SK-MEL-5 (cell line): ENCODE measurements at places on chromosomes 1 and 21. TPM values are rescaled to one million over a fixed set of nuclear protein-coding genes. Genes with fewer than 3 reads are reported as not detected.

Gene LCE1C
- not detected in 2 replicates for total RNA-seq

GRCh38 chr1:33442141-33442540, 11.2 kb upstream of the PHC2 start:
- no peak for DNase-seq

GRCh38 chr1:186189156-186189555, 185.9 kb downstream of the TPR start:
- no peak for DNase-seq

Gene PCSK9
- total RNA-seq, result 0.11 and 0.26 TPM in 2 replicates

DNA sequence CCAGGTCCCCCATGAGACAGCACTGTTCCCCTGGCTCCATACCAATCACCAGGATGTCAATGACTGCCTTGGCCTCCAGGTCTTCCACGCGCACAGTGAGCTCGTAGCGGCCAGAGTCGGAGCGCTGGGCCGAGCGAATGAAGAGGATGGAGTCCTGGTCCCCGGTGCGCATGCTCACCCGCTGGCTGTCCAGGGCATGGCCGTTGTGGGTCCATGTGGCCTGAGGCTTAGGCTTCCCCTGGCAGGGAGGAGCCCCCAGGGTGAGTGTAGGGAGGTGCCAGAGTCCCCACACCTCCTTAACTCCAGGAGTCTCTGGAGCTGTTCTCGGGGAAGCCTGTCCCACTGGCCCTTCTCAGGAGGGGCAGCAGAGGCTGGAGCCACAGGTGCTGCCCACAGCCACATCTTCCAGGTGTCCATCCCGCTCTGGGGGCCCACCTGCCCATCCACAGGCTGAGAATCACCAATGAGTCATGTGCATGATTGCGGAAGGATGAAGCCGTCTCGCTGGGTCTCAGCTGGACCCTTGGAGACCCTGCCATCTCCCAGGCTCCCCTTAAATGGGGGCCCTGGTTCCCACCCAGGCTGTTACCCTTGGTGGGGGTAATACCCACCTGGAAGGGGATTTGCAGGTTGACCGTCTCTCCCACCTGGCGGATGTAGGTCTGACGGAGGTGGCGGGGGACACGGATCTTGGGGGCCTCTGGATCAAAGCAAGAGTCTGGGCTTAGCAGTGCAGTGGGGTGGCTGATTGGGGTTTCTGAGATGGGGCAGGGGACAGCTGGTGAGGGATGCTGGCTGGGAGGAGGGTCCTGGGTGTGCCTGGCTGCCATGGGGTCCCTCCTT, 4.1 kb downstream of the MYBPH start:
- DNase-seq, result no peak

DNA sequence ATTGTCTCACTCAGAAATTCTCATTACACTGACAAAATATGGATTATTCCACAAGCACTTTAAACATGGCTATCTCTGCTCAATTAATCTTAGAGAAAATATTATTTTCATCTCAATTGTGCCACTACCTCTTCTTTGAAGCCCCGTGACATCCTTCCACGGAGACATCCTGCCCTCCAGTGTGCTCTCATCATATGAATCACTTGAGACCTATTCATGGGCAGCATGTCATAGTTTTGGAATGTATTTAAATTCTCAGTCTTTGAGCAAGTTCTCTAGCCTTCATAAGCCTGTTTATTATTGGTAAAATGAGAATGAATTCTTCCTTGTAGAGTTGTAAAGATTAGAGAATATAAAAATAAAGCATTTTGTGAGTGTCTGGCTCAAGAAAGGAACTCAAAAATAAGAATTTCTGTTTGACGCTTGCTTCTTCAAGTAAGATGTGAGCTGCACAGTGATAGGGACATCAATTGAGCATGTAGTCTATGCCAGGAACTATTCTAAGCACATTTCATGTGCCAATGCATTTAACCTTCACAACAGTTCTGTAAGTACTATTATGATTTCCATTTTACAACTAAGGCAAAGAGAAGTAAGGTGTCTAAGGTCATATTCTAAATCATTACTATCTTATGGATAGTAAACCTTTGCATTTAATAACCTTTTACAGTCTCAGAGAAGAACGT, 557.4 kb upstream of the ZRANB2 start:
- peak; percentile 5 for DNase-seq

Gene TFF3
- total RNA-seq, result 0.13 and 0.16 TPM in 2 replicates

Gene FAM167B
- total RNA-seq, result 45.5 and 50.6 TPM in 2 replicates
